SK-N-MC (cell line): ENCODE measurements at places on chromosomes 3 and 15.

- DNase-seq, result no peak
These were observed 515.5 kb downstream of the OCA2 start for GRCh38 chr15:27583651-27584050.

DNA sequence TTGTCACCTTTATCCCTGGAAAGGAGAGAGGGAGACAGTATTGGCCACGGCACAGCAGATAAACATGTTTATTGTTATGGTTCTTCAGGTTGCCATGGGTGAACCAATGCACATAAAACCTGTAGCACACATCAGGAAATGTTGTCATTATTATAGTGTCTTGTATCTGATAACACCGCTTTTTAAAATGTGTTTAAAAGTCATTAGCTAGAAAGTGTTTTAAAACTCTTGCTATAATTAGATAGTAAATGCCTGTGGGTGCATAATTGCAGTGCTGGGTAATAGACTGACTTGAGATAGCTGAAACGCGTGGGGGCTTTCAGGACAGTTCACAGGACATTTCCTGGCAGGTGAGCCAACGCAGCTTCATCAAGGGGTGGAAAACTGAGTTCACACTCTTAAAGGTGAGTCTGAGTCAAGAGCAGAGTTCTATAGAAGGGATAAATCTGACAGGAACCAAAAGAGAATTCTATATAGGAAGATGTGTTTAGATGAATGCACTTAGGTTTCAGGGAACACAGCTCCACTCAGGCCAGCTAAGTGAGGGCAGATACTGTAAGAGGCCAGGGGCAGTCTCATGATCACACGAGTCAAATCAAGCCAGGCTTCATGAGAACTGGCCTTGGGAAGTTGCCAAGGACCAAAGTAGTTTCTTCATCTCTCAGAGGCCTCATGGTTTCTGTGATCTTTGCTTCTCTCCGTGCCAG, 35.6 kb upstream of the PPP4R2 start:
- DNase-seq, result no peak

DNA sequence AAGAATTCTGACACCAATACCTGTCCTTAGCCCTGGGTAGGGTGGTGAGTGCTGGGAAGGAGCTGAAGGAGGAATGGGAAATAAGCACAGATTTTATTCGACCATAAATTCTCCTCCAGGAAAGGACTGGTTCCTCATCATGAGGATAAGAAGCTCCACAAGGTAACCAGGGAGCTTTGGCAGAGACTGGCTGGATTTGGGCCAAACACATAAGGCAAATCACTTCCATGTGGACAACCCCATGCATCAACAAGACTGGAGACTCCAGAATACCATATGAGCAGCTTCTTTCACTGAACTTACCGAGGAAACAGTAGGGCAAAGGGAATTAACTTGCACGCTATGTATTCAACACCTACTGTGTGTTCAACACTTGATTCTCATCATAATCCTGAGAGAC, 312.5 kb downstream of the NTRK3 start:
- DNase-seq, result no peak

- no peak for DNase-seq
These were observed 27.9 kb upstream of the SCN10A start for GRCh38 chr3:38843898-38844297.

DNA sequence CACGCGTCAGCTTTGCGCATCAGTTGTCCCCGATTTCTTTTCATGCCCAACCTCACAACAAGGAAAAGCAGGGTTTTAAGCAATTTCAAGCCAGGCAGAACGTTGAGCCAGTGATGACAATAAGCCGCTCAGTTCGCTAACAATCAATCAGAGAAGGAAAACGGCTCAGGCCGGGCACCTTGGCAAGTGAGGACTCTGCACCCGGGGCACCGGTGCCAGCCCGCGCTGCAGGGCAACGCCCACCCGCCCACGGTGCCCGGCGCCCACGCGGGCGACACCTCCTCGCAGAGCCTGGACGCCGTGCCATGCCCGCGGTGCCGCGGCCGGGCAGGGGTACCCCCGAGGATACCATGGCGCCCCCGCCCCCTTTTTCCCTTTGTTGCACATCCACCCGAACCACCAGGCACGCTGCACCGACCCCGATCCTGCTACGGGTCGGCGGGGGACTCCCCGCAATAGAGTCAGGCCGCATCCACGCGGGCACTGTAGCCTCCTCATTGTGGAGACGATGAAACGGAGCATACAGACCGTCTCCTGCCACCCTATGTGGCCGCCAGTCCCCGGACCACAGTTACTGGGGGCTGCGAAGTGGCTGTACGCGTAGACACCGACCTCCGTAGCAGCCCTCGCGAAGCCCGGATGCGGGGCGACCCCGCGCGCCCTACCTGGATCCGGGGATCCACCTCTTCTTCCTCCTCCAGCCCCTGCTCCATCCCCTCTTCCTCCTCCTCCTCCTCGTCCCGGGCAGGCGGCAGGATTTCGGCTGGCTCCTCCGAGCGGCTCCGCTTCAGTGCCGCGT, 581 bp downstream of the SH3BP5 start:
- DNase-seq, result no peak

DNA sequence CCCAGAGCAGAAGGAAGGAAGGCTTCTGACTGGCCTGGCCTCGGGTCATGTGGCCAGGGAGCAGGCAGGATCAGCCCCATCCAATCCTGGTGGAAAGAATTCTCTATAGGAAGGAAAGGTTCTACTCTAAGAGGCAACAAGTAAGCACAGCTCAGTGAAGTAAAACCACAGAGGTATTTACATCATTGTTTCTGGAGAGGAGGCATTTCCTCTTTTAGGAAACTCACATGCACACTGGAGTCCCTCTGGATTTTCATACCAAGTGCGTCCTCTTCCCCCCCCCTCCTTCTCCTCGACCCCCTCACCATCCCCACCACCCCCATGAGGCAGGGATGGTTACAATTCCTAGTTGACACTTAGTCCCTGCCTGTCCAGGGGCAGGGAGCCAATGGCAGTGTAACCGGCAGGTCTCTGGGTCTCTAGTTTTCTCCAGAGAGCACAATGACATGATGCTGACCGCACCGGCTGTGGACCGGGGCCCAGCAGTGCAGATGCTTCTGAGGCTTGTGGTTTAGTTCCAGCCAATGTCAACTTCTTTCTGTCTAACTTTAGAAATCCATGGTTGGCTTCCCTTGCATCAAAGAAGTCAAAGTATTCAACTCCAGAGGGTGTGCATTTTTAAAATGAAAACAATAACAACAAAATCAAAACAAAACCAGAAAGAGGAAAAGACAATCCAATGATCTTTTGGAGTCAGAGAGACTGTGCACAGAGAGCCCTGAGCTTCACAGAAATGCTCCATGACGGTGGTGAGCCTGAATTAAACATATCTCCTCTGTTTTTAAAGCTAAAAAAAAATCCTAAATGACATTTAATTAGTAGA, 230.3 kb upstream of the TLE3 start:
- no peak for DNase-seq

DNA sequence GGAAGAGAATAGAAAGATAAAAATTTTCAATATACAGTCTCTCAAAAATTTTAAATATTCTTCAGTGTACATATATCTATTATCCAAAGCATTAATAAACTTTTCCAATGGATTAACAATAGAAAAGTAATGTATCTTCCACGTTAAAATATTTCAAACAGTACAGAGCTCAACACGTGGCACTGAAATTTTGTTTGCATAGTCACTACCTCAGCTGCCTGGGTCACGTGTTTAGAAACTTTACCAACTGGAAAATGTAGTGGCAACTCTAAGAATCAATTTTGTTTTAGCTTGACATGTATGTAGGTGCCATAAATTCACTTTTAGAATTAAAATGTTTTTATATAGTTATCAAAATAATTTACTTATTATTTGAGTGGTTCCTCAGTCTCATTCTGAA, 85.3 kb downstream of the CNTN3 start:
- DNase-seq, result no peak

DNA sequence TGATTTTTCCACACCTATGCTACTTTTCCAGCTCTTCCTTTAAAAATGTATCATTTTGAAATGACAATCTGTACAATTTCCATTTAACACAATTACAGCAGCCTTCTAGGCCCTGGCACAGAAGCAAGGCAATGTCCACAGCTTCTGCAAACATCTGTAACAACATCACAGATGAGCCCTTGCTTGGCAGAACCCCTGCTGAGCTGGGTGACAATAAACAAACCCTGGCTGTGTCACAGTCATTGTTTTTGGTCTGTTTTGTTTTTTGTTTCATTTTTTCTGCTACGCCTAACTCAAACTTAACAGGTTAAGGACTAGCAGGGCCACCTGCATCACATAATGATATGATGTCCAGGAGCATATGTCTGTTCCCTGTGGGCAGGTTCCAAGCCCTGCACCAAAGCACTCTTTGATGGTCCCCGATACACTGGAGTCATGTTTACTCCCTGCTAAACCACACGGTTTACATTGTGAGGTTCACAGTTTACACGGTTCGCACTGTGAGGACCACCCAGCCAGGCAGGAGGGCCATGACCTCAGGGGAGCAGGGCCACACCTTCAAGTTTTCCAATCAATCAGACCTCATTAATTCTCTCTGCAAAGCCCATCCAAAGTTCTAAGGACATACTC, 186.8 kb upstream of the CHRNA7 start:
- no peak for DNase-seq

DNA sequence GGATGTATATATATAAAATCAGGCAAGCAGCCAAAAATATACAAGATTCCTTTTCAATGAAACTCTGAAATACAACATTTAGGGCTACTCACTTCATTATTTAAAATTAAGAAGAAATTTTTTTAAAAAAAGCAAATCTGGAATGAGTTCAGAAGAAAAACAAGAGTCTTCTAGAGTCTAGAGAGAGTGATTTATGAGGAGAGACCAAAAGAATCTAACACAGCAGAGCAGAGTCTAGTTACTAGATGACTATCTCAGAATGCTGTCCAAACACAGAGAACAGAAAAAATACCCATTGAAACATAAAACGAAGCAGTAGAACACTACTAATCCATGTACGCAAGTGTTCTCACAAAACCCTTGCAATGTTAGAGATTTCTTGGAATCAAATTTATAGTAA, 275.2 kb upstream of the CBLB start:
- no peak for DNase-seq

- DNase-seq, result no peak
These were observed 61.8 kb upstream of the ZNF148 start for GRCh38 chr3:125436921-125437320.

- DNase-seq, result no peak
These were observed 38.7 kb downstream of the CHST2 start for GRCh38 chr3:143158014-143158988.

GRCh38 chr3:190399677-190400076, 11.7 kb downstream of the CLDN16 start:
- DNase-seq, result no peak

GRCh38 chr15:90161950-90162361, 39.2 kb upstream of the SEMA4B start:
- DNase-seq, result no peak

- no peak for DNase-seq
These were observed 98.6 kb downstream of the TPRA1 start for GRCh38 chr3:127491909-127492308.

DNA sequence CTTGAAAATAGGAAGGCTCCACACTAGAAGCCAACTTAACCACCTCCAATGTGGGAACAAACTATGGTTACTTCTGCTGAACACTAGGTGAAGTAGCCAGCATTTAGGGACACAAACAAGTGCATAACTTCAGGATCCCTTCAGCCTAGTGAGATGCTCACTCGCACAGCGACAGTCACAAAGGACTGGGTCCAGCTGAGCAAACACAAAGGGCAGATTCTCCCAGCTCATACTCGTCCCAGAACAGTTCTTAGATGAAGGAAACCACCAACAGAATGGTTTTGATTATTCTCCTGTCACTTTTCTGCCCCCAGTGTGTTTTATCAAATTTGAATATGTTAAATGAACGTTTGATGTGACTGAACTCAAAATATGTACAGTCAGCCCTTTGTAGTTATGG, 201.6 kb downstream of the KCNAB1 start:
- DNase-seq, result no peak

- no peak for DNase-seq
These were observed 6.4 kb downstream of the MGLL start for GRCh38 chr3:127815641-127816605.

DNA sequence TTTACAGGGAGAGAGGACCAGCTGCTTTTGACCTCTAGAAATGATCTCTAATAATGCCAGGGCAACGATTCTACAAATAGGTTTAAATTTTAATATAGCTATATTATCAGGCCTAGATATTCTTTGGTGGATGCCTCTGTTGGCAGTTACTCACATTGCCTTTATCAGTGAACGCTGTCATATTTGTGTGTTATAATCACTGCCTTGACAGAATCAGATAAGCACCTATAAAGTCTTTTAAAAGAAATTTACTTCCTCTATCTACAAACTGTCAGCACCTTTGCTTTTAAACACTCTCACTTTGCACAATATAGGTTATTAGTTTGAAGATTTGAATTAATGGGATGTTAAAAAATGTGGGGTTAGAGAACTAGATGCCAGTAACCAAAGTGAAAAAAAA, 324.1 kb downstream of the ZIC1 start:
- no peak for DNase-seq

DNA sequence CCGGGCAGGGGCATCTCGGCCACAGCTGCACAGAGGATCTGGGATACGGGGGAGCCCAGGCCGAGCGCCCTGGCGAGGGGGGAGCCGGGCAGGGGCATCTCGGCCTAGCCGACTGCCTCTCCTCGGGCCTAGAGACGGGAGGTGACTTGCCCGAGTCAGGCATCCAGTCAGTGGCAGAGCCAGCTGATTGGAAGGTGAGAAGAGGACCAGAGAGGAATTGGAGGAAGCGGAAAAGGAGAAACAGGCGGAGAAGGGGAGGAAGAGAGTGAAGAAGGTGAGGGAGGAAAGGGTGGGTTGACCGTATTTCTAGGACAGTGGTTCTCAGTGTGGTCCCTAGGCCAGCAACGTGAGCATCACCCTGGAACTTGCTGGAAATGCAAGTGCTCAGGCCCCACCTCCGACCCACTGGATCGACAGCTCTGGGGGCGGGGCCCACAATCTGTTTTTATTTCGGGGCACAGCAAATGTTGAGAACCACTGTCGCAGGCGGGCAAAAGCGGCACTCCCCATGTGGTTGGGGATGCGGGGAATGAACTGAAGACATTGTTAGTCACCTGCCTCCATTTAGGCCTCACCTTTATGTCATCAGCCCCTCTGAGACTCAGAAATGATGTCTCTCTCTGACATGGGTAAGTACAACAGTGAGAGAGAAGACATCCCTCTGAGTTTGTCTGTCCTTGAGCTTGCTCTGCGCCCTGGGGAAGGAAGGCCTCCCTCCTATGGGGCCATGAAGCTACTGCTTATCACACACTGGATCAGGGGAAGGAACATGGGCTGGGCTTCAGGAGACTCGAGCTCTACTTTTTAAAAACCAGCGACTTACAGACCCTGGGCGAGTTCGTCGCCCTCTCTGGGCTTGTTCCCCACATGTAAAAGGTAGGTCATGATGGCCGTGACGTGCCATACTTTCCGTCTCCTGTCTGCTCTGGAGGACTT, 1.0 kb upstream of the MELTF start:
- no peak for DNase-seq

DNA sequence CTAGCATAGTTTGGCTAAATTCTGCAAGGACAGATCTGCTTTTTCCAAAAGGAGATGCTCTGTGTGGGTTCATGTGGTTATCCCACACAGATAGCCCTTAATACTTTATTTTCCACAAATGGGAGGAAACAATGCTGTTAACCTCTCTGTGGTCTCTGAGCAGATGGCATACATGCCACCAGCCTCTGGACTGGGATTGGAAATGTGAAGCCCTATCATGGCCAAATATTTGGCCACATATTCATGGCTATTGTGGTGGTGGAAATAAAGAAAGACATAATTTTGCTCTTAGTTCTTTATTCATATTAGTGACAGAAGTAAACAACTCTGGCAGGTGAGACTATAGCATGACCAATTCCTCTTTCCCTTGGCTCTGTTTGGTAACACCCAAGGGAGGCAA, 726.2 kb downstream of the ROBO1 start:
- no peak for DNase-seq

- no peak for DNase-seq
These were observed 1.2 kb downstream of the PARL start for GRCh38 chr3:183883291-183884096.
